Esophagus squamous epithelium (tissue), 5 donors: ENCODE measurements at places on chromosomes 12 and 14. TPM values are rescaled to one million over a fixed set of nuclear protein-coding genes. Genes with fewer than 3 reads are reported as not detected.

GRCh38 chr14:70660967-70661893 lies 19.5 kb downstream of the TTC9 start:
- H3K27me3 ChIP-seq = no peaks in the 10 kb centered on the region
- no peak overlapping the region for H3K4me3 ChIP-seq
- DNase-seq = no peak

DNA sequence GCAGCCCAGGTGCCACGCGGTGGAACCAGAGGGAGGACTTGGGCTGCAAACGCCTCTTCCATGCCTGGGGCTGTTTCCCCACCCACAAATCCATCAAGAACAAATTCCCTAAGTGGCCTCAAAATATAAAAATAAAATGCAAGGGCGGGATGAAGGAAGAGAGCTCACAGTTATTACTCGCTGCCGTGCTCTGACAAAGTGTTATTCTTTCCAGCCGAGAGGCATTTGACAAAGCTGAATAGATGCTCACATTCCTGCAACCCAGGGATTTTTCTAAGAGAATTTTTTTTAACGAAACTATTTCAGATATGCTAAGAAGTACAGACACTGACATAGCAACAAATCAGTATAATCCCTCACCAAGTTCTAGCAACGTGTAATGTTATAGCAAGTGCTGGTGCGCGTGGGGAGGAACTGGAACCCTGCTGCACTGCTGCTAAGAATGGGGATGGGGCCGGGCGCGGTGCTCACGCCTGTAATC lies 70.7 kb downstream of the SCARB1 start:
- H3K4me1 ChIP-seq = no peaks in the 10 kb centered on the region
- no peak for DNase-seq
- H3K27me3 ChIP-seq = no peaks in the 10 kb centered on the region
- H3K27ac ChIP-seq = no peak overlapping the region

GRCh38 chr12:129964300-129964699 lies 60.5 kb upstream of the TMEM132D start:
- H3K36me3 ChIP-seq = no peaks in the 10 kb centered on the region
- H3K4me3 ChIP-seq = no peak overlapping the region
- H3K27ac ChIP-seq = no peak overlapping the region
- no peak for DNase-seq
- no peaks in the 10 kb centered on the region for H3K4me1 ChIP-seq

DNA sequence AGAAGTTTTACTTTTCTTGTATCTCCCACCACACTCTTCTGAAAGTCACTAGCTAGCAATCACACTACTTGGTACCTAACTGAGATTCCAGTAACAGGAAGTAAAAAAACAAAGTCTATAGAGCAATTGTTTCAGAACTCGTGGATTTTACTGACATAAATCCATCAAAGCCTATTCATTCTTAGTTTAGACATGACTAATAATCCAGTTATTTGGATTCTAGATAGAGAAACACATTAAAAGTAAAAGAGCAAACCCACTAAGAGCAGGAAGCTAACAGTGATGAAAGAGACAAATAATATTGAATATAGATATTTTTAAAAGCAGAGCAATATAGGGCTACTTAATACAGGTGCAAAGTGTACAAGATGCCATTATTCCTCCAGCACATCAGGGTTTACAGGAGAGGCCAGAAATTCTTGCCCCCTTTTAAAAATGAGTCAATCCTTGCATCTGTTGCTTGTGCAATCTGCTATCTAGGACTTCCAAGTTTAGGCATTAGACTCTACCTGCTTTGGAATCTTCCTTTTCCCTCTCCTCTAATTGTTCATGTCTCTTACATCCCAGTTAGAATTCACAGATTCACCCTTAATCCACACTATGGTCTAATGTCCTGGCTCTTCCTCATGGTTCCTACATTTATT lies 6.0 kb downstream of the HEATR5A start:
- no peak overlapping the region for H3K27ac ChIP-seq
- H3K4me1 ChIP-seq = peaks cover 16% of the 10 kb centered on the region
- H3K4me3 ChIP-seq = no peak overlapping the region
- no peaks in the 10 kb centered on the region for H3K27me3 ChIP-seq
- H3K36me3 ChIP-seq = no peaks in the 10 kb centered on the region
- no peak for DNase-seq

The PLEKHD1 gene
- total RNA-seq = not detected
